Colonic mucosa (tissue), 4 donors: ENCODE measurements at places on chromosomes 2 and 18.

- DNase-seq, result no peak
These were observed 26.1 kb downstream of the COLEC12 start for GRCh38 chr18:474416-474815.

DNA sequence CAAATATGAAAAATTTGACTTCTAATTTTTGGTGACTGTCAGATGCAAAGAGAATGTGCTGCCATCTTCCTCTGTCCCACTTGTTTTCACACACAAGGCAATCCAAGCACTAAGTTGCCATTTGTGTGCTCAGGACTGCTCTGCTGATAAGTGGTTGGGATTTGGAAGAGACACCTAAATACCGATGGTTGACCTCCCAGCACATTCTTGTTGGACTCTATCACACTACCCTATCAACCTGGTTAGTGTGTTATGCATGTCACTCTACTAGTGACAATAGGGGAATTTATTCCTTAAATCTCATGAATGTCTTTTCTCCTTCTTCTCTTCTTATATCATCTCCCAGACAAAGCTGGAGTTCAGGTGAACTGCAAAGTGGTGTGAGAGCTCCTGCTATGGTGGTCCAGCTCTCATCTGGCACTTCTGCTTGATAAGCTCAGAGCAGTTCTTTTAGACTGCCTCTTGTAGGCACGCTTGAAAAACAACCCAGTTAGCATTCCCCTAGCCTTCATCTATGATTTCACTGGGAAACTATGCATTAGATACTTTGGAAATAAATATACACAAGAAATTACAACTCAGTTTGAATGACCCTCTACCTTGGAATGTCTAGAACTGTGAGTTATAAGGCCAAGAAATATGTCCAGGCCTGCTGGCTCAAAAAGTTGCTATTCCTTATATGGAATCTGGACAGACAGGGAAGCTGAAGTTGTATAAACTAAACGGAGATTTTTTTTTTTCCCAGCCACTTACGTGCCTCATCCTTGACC lies 404.8 kb downstream of the MEIS1 start:
- DNase-seq, result no peak

DNA sequence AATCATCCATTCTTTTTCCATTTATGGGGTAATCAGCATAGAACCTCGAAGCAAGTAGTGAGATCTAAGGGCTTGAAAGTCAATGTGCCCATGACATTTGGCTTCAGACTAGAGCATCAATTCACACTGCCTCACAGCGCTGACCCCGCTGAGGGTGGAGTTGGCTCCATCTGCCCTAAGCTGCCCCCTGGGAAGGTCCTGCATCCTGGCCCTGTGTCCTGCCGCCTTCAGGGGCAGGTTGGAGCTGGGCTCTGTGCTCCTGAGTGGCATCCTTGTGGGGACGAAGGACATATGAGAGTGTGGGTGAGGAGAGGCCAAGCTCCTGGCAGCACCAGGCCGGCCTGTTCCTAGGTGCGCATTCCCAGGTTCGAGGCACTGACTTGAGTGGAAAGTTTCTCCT lies 249.4 kb downstream of the FHOD3 start:
- no peak for DNase-seq

DNA sequence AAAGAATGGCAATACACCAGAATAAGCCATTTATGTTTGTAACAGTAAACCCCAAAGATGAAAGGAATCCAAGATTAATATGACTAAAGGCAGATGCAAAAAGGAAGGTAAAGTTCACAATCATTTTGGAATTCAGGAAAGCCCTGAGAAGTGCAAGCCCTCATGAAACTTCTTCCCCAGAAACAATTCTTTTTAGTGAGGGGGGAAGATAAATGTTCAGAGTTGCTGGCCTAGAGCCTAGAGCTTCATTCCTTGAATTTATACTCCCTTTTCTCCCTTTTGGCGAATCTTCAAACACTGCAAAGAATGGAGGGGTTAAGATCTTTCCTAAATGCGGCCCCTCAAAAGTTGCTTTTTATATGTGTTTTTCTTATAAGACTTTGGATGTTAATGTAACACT lies 368.8 kb downstream of the MEIS1 start:
- no peak for DNase-seq

- DNase-seq, result no peak
These were observed 206.5 kb upstream of the AGAP1 start for GRCh38 chr2:235287375-235287733.

DNA sequence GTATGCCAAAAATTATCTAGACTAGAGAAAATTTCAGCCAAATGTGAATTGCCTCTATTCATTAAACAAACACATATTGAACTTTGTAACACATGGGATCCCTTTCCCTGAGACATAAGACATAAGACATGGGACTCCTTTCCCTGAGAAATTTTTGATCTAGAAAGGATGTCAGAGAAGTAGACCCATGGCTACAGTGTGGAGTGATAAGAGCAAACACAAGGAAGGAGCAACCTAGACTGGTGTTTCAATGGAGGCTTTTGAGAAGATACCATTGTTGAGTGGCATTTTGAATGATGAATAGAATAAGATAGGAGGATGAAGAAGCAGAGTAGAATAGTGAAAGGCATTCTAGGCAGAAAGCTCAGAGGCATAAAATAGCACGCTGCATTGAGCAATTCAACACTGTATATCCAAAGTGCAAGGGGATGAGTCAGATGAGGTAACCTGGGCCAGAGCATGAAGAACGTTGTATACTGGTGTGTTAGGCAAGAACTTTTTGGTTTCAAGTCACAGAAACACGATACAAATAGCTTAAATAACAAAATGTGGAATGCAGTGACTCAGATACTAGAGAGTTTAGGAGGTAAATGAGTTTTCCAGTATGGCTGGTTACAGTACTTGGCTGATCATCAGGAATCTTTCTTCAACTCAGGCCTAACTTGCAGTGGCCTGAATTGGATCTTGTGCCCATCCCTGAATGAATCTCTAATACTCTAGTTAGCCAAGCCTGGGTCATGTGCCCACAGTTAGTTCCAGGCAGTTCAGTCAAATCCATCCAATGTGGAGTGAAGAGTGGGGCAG lies 129.8 kb upstream of the TANK start:
- DNase-seq, result no peak

GRCh38 chr2:161947406-161947805 lies 126.6 kb downstream of the DPP4 start:
- DNase-seq, result no peak

DNA sequence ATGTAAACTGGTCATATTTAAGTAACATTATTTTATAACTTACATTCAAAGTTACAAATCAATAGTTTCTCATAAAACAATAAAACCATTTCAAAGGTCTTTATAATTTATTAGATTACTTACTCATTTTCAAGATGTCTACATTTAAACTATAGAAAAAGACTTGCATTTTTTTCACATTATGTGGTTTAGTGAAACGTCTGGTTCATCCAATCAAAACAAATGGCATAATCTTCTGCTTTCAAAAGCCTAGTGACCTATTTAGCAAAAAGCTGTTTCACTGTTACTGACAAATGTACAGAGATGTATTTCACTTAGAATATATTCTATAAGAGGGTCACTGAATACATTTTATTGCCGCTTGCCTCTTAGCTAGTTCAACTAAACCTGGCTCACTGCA lies 49.3 kb upstream of the MCM6 start:
- no peak for DNase-seq

GRCh38 chr2:219325657-219326315 lies 6.8 kb downstream of the RESP18 start:
- no peak for DNase-seq

GRCh38 chr18:62769216-62769615 lies 53.9 kb downstream of the PHLPP1 start:
- no peak for DNase-seq

GRCh38 chr2:230498506-230499107 lies 82.6 kb downstream of the SP100 start:
- no peak for DNase-seq

- DNase-seq, result no peak
These were observed 477.3 kb downstream of the LPIN1 start for GRCh38 chr2:12223732-12224131.

- DNase-seq, result no peak
These were observed 344.8 kb downstream of the TGIF1 start for GRCh38 chr18:3794537-3795348.

- DNase-seq, result no peak
These were observed 484.6 kb upstream of the HS6ST1 start for GRCh38 chr2:128803222-128803621.

DNA sequence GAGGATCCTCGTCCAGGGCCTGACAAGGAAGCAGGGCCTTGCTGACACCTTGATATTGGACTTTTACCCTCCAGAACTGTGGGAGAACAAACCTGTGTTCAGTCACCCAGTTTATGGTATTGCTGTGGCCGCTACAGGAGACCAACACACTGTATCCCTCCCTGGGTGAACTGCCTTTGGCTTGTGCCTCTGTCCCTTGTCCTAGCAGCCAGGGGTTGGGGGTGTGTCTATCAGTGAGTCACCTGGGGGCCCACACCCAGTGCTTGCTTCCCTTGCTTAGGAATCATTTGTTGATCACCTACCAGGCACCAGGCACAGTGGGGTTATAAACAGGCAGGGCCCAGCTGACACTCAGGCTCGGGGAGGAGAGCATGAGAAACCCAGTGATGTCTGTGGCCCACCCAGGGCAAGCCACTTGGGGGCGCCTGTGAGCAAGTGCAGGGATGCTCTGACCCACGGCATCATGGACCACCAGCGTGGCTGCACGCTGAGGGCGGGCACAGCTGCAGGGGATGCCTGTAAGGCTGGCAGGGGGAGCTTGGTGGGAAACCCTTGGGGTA lies 17.1 kb downstream of the TMEM185B start:
- peak; percentile 54 for DNase-seq

DNA sequence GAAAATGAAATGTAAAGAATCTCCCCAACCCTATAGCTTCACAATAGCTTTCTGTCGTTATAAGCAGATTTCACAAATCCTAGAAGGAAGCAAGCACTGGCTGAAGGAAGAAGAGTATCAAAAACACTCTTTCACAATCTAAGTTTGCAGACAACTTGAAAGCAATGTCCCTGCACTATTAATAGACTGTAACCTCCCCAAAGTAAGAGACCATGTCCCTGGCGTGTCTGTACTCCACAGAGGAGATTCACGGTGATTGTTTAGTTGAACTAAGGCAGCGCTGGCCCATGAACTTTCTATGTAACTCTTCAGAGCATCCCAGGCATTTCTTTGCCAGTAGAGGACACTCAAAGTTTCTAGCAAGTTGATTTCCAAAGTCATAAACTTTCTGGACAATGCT lies 128.0 kb upstream of the HNRNPA3 start:
- no peak for DNase-seq

DNA sequence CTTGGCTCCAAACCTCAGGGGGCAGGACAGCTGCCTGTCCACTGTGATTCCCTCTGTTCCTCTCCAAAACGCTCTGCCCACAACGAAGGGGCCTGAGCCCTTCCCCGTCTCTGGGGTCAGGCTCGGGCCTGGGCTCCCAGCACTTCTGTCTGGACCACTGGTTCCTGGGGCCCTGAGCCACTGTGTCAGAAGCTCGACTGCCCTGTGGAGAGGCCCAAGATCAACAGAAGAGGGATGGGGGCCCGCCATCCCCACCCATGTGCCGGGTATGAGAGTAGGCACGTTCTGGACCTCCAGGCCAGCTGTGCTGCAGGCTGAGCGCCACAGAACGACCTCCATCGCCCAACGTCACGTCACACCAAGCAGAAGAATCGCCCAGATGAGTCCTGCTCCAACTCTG lies 119.9 kb upstream of the HS6ST1 start:
- peak; percentile 3 for DNase-seq

- no peak for DNase-seq
These were observed 753.5 kb upstream of the PKDCC start for GRCh38 chr2:41294331-41294730.

DNA sequence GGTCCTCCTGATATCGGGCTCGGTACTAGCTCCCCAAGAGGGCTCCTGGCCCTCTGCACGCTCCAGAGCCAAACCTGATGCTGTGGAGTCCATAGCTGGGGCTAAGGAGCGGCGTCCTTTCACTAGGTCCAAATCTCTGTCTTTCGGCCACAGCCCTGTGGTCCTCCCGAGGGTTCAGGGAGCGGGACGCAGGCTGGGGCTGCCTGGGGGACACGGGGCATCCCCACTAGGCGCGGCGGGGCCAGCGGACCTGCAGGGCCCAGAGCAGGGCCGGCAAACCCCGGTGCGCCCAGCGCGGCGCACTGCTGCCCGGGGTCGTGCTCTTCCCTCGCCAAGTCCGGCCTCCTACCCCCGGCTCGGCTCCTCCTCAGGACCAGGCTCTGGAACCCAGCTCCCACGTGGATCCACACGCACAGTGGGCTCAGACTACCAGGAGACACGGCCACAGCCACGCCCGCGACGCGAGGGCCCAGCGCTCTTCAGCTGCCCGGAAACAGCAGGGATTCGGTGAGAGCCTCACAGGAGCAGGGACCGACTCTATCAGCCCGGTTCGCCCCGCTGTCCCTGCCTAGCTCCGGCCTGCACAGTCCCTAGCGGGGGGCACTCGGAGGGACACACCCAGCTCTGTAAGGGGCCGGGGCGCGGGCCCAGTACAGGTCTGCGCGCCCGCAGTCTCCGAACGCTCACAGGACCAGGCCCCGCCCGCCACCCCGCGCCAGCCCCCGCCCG lies 593 bp downstream of the ZNF514 start:
- DNase-seq, result peak; percentile 55

DNA sequence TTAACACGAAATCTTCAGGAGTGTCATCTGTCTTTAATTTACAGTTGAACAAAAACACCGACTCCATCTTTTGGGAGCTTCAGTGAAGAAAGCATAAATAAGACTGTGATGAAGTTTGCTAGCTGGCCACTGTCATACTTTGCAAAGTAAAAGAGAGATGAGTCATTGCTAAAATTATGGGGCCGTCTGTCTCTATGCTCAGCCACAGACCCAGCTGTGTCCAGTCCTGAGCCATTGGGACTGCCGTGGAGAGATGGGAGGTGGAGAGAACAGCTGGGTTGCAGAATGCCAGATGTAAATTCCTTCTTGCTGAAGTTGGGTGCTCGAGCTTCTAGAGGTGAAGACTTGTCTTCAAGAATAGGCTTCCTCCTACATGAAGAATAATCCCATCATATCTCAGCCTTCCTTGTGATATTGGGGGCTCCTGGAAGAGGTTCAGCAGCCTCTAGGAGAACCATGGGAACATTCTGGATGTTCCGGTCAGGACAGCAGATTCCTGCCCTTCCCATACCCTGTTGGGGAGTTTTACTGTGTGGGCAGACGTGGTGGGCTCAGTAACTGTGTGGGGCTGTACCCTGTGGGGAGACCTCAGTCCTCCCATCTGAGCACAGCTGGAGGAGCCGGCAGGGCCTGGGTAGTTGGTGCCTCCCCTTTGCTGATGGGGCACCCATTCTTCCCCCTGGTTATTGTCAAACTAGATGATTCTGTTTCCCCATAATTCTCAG lies 71.1 kb downstream of the LDLRAD4 start:
- DNase-seq, result no peak

GRCh38 chr2:128494640-128495321 lies 176.1 kb upstream of the HS6ST1 start:
- DNase-seq, result no peak
